ENCODE measurements at places on chromosomes 7 and 10.

GRCh38 chr7:29381206-29382094 lies 182.2 kb upstream of the PRR15 start:
- no peak for DNase-seq

DNA sequence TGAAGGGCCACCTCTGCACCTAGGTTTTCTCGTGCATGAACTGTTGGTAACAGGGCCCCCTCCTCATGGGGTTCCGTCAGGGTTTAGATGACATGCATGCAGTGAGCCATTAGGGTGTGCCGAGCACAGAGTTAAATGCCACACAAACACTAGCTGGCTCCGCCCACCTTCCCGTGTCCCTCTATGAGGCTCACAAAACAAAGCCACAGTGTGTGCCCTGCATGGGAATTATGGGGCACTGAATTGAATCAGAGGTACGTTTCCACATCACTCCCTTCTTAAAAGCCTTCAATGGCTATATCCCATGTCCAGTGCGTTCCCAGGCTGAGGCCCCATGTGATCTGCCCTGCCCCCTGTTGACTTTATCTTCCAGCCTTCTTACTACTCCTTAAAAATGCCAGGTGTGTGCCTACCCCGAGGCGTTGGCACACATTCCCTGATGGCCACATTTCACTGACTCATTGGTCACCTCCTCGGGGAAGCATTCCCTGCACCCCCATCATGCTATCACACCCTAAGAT lies 35.7 kb downstream of the GSDME start:
- DNase-seq, result no peak

DNA sequence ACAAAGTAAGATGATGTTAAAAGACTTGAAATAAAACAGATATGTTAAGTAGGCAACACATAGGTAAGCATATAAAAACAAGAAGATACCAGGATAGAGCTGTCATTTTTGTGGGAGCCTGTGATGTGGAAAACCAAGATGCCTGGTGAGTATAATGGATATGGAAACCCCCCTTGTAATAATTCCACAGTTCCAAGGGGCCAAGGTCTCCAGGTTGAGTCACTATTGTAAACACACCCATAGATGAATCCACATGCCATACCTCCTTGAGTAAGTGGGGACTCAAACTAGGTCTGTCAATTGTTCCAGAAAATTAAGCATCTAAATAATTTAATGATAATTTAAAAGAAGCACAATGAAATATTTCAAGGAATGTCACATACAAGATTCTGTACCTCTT lies 15.9 kb downstream of the CAV1 start:
- no peak for DNase-seq

DNA sequence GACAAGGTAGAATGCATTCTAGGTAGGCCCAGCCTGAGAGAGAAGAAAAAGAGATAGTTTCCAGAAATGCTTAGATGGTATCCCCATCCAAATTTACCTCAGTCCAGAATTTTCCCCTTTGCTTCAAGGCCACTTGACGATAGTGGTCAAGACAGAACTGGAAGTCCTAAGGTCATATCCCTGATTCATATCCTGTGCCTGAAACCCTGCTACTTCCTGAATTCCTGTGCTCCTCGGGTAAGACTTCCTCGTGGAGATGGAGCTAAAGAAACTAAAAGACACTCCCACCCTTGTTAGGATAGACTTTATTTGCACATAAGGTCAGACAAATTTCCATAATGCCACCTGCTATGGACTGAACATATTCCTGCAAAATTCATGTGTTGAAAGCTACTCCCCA lies 175.9 kb downstream of the EVX1 start:
- no peak for DNase-seq

All from fibroblast of skin of abdomen (primary cell).